ENCODE measurements at places on chromosomes 2 and 18.

GRCh38 chr18:77079954-77080682, 52.5 kb downstream of the MBP start:
- DNase-seq: no peak

DNA sequence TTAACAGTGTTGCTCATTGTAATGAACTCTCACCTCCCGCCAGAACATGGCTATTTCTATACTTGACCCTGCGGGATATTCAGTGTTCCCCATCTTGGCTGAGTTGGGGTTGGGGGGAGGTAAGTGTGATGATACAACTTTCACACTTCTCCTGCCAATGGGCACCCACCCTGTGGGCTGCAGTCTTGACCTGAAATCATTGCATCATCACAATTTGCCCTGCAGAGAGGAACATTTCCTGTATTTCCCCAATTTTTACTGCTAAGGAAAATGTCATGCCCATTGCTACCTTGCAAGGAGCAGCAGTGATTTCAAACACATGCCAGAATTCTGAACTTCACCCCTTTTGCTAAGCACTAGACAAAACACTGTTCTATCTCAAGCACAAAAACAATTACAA, 92.1 kb downstream of the ADD2 start:
- DNase-seq: no peak

- no peak for DNase-seq
Measured at GRCh38 chr2:124571836-124572235, 546.7 kb downstream of the CNTNAP5 start.

- DNase-seq: no peak
Measured at GRCh38 chr18:36025025-36025424, 42.3 kb downstream of the RPRD1A start.

GRCh38 chr2:116088236-116088635, 1645.8 kb downstream of the DPP10 start:
- no peak for DNase-seq

DNA sequence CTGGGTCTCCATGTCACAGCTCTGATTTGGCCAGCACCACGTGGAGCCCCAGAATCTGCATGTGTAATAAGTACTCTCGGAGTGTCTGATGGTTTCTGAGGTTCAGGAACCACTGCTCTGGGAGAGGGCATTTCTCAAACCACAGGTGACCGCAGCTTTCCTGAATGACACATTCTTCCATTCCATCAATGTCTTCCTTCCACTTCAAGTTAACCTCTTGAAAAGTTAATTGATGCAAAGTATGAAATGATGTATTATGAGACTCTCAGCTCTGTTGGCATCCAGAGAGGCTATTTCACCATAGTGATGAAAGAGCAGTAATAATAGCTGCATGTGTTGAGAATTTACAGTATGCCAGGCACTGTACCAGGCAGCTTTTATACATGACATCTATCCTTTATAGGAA, 61.3 kb upstream of the CRIM1 start:
- DNase-seq: no peak

- DNase-seq: no peak
Measured at GRCh38 chr18:57466745-57467409, 31.7 kb downstream of the ONECUT2 start.

DNA sequence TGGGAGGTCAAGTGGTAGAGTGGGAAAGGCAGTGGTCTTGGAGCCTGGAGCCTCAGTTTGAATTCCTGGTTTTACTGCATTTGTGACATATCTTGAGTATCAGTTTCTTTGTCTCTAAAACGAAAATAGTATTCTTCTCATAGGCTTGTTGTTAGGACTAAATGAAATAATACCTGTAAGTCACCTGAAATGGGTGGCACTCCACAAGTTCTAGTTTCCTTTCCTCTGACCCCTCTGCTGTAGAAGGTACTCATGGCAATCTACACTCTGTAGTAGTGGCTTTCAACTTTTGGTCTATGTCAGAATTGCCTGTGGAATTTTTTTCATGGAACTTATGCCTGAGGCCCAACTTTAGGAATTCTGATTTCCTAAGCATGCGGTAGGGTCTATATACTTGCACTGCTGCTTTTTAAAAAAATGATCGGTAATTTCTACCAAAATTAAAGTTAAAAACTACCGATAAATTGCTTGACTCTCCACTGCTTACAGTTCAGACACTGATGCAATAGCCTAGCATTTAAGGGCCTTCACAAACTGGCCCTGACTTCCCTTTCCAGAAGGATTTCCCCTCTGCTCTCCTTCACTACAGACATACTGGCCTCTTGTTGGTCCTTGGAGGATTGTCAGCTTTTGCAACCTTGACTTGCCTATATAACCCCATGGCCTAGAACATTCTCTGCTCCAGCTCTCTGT, 47.2 kb downstream of the PLEK start:
- no peak for DNase-seq

GRCh38 chr2:234555616-234556249, 58.9 kb upstream of the ARL4C start:
- no peak for DNase-seq

DNA sequence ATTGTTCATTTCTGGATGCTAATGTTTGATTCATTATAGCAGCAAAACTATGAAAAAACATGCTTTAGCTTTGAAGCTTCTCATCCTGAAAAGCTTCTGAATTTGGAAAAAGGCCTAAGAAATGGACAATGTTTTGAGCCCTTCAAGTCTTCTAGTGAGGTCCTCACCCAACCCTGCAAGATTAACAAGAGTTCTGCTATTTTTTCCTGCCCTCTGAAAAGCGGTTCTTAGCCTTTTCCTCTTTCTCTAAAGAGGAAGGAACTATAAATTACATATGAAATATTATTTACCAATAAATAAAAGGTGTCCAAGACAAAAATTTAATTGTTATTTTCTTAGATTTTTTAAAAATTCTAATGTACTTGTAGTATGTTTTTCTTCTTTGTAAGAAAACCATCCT, 19.9 kb upstream of the CDH19 start:
- DNase-seq: no peak

DNA sequence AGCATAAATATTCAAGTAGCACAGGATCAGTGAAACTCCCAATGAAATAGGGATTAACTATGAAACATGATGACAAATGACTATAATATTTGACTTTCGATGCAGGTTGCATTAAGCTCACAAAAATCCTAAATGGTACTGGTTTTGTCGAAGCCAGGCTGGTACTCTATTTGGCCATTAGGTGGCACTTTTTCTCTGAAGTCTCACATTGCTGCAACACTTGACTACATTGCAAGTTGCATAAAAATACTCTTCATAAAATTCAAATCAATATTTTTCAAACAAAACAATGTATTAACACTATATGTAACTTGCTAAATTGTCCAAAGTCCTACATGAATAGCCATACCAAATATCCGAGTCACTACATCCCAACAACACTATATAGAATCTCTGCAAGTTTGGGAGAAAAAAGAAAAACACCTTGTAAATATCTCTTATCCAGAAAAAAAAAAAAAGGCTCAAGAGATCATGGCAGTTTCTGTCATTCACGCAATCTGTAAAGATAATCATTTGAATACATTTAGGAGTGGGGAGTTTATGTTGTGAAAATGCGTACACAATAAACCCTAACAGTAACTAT, 9.5 kb downstream of the RTTN start:
- peak; percentile 70 for DNase-seq

- DNase-seq: no peak
Measured at GRCh38 chr18:46161703-46162396, 57.7 kb downstream of the HAUS1 start.

DNA sequence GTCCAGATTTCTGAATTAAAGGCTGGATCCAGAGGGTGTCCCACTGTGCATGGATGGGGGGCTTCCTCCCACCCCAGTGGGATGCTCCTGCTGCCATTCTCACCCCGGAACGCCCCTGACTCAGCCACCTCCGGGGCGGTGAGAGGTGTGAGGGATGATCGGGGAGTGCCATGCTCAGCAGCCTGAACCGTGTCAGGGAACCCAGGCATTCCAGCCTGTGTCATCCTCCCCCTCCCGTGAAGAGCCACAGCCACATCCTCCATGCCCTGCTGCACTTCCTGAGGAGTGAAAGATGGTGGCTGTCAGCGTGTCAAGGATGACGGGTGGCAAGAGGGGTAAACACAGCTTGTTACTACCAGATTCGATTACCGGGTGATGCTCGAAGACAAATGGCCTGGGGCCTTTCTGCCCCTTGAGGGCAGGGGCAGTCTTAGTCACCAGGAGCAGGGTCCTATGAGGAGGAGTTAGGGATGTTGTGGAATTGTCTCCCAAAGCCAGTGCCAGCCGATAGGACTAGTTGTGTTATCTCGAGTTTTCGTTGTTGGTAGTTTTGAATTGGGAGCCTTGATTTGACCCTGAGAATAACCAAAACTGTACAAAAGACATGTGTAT, 80.8 kb downstream of the TCF7L1 start:
- DNase-seq: no peak
